AG04449 (cell line): ENCODE measurements at places on chromosomes 16 and 17.

DNA sequence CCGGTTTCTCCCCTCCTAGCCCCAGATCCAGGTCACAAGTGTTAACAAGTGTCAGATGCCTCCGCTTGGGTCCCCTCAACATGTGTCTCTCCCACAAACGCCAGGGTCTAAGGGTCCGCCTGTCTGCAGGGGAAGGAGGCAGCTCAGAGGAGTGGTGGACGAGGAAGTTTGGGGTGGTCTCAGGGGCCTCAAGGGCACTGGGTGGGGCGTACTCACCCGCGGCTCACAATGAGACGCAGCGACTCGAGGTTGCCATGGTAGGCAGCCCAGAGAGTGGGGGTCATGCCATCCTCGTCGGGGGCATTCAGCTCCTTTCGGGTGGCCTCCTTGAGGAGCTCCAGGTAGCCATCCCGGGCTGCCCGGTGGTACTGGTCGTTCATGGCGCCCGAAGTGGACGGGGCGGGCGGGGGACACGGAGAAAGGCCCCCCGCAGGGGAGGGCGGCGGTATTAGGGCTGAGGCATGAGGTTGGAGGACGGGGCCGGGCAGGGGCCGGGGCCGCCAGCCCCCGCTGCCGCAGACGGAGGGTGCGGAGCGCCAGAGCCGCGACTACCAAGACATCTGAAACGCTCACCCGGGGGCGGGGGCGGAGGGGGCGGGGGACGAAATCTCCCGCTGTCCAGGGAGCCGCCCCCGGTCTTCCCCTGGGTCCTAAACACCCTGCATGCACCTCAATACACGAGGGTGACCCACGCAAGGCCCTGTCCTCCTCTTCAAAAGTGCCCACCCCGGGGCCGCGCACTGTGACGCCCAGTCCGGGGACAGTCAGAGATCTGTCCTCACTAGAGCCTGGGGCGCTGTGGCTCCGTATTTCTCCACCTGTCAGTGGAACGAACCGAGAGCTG, at the start of gene USH1G:
Gene USH1G (minus strand): TSS at position 562 of the 844 bp plus-strand sequence. CDS start 182 bp downstream, at position 380.
- no peak for DNase-seq

GRCh38 chr17:78771758-78772382, 10.2 kb downstream of the CYTH1 start:
- DNase-seq: no peak

DNA sequence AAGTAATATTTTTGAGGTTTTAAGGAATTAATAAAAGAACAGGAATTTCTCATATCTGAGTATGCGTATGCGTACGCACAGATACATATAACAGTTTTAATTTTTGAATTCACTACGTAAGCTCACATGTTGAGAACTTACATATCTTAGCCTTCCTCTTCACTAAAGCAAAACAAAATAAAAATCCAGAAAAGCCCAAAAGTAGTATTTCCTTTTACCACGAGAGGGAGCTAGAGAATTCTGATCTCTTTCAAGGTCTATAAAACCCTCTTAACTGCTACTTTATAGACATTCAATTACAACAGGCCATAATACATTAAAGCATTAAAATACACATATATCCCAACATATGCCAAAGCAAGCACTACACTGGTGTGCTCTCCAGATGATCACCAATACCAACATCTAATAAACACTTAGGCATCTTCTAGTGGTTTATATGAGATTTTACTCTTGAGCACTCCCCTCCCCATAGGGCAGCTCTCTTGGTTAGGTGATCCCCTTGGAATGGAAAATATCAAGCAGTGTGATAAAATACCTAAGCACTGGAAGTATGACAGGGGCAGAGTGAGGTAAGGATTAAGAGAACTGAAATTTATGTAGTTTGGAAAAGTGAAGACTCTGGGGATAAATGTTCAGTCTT, 94.0 kb downstream of the SKAP1 start:
- DNase-seq: no peak

GRCh38 chr17:9763643-9764042, 27.7 kb downstream of the DHRS7C start:
- no peak for DNase-seq

- DNase-seq: no peak
Observed at GRCh38 chr17:72523491-72523890, 402.7 kb downstream of the SOX9 start.
